ENCODE measurements at places on chromosomes 2 and 18. TPM values are rescaled to one million over a fixed set of nuclear protein-coding genes. Genes with fewer than 3 reads are reported as not detected.

GRCh38 chr2:73072129-73072395, 550 bp upstream of the SFXN5 start:
- DNase-seq = no peak

- peak; percentile 3 for DNase-seq
Observed at GRCh38 chr2:163919717-163920116, 183.9 kb upstream of the FIGN start.

GRCh38 chr2:9990736-9991135, 39.2 kb downstream of the GRHL1 start:
- DNase-seq = peak; percentile 26

SLC9A4 gene
- 7.6 TPM for total RNA-seq

ZC3H8 gene
- 9.9 TPM for total RNA-seq
